Thyroid gland (tissue), 4 donors: ENCODE measurements at places on chromosomes 16 and 17. TPM values are rescaled to one million over a fixed set of nuclear protein-coding genes. Genes with fewer than 3 reads are reported as not detected.

Gene CTRB1
- not detected for total RNA-seq

Gene C17orf67
- 1.2 TPM for total RNA-seq

DNA sequence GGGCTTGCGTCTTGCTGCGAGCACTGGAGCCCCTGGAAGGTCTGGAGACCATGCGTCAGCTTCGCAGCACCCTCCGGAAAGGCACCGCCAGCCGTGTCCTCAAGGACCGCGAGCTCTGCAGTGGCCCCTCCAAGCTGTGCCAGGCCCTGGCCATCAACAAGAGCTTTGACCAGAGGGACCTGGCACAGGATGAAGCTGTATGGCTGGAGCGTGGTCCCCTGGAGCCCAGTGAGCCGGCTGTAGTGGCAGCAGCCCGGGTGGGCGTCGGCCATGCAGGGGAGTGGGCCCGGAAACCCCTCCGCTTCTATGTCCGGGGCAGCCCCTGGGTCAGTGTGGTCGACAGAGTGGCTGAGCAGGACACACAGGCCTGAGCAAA is 7.4 kb downstream of the MPG start:
- H3K27me3 ChIP-seq: no peaks in the 10 kb centered on the region
- peaks cover 26% of the 10 kb centered on the region for H3K36me3 ChIP-seq
- DNase-seq: no peak
- no peak overlapping the region for H3K4me3 ChIP-seq
- H3K27ac ChIP-seq: peak overlapping the region; percentile 88

Gene ULK2
- 17.3 TPM for total RNA-seq

Gene KRTAP2-3
- total RNA-seq: not detected

- H3K27ac ChIP-seq: no peak overlapping the region
- H3K27me3 ChIP-seq: peaks cover 23% of the 10 kb centered on the region
- DNase-seq: no peak
- H3K4me3 ChIP-seq: no peak overlapping the region
- H3K4me1 ChIP-seq: peaks cover 18% of the 10 kb centered on the region
- no peaks in the 10 kb centered on the region for H3K36me3 ChIP-seq
Observed at GRCh38 chr17:36640836-36641235, 39.5 kb downstream of the MRM1 start.

GRCh38 chr17:27595208-27595607 is 35.8 kb upstream of the LGALS9 start:
- H3K27me3 ChIP-seq: no peaks in the 10 kb centered on the region
- H3K4me3 ChIP-seq: no peak overlapping the region
- peaks cover 11% of the 10 kb centered on the region for H3K36me3 ChIP-seq
- DNase-seq: no peak
- H3K4me1 ChIP-seq: no peaks in the 10 kb centered on the region

DNA sequence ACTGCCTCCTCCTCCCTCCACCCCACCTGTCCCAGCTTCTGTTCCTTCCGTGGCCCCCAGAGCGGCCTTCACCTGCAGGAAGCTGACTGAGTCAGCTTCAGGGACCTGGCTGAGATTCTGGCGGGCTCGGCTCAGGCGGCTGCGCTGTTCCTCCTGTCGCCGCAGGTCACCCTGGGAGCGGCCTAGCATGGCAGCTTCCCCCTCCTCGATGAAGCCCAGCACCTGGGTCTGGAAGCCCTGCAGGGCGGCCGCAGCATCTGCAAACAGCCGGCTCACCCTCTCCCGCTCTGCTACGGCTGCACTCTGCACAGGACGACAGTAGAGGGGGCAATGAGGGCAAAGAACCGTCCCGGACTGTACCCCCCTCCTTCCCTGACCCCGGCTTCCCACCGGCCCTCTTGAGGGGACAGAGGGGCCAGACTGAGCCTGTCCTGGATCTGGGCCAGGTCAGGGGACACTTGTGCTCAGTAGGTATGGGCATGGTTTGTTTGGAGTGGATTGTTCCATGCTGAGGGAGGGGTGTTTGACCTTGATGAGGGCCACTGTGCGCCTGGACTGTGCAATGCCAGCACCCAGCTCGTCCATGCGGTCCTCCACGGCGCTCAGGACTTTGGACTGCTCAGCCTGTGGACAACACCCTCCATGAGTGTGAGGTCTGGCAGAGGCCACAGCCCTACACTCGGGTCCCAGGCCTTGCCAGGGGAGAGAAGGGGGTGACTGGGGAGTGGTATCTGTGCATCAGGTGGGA is 2.0 kb downstream of the TRIM47 start:
- peak overlapping the region; percentile 93 for H3K27ac ChIP-seq
- peaks cover 6% of the 10 kb centered on the region for H3K36me3 ChIP-seq
- H3K4me3 ChIP-seq: peak overlapping the region; percentile 54
- DNase-seq: peak; percentile 84
- H3K4me1 ChIP-seq: peaks cover 58% of the 10 kb centered on the region

- H3K27ac ChIP-seq: no peak overlapping the region
- H3K4me3 ChIP-seq: no peak overlapping the region
- no peak for DNase-seq
- no peaks in the 10 kb centered on the region for H3K27me3 ChIP-seq
Observed at GRCh38 chr17:82933911-82934310, 94.1 kb upstream of the ZNF750 start.

DNA sequence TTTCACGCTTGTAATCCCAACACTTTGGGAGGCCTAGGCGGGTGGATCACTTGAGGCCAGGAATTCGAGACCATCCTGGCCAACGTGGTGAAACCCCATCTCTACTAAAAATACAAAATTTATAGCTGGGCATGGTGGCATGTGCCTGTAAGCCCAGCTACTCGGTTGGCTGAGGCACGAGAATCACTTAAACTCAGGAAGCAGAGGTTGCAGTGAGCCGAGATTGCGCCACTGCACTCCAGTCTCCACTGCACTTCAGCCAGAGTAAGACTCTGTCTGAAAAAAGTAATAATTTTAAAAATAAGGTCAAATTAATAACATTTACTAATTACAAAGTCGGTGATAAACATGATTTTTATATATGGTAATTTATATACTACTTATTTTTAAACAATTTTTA is 155.9 kb downstream of the AXIN2 start:
- no peaks in the 10 kb centered on the region for H3K4me1 ChIP-seq
- H3K36me3 ChIP-seq: no peaks in the 10 kb centered on the region
- DNase-seq: no peak
- H3K4me3 ChIP-seq: no peak overlapping the region
- H3K27ac ChIP-seq: no peak overlapping the region

Gene PAM16
- total RNA-seq: 60.2 TPM

GRCh38 chr17:145671-146541 is 8.5 kb downstream of the SCGB1C2 start:
- no peak overlapping the region for H3K4me3 ChIP-seq
- DNase-seq: no peak
- H3K27me3 ChIP-seq: no peaks in the 10 kb centered on the region
